ENCODE measurements at places on chromosomes 11 and 22. TPM values are rescaled to one million over a fixed set of nuclear protein-coding genes. Genes with fewer than 3 reads are reported as not detected.
A peak's percentile ranks its signal among the peaks of the same experiment; 100 is the strongest.

The KCNQ1OT1 gene
- total RNA-seq, result 3.8 TPM

The YAP1 gene
- total RNA-seq, result 44.6 TPM

The ABCG4 gene
- total RNA-seq, result 12.3 TPM

The TMA7B gene
- not detected for total RNA-seq

The OR52N4 gene
- total RNA-seq, result not detected

The NF2 gene
- total RNA-seq, result 71.7 TPM

The IGF2 gene
- total RNA-seq, result 9.1 TPM

The UBQLN3 gene
- 0.65 TPM for total RNA-seq

The MAML2 gene
- total RNA-seq, result 10.1 TPM

The ADM2 gene
- not detected for total RNA-seq

DNA sequence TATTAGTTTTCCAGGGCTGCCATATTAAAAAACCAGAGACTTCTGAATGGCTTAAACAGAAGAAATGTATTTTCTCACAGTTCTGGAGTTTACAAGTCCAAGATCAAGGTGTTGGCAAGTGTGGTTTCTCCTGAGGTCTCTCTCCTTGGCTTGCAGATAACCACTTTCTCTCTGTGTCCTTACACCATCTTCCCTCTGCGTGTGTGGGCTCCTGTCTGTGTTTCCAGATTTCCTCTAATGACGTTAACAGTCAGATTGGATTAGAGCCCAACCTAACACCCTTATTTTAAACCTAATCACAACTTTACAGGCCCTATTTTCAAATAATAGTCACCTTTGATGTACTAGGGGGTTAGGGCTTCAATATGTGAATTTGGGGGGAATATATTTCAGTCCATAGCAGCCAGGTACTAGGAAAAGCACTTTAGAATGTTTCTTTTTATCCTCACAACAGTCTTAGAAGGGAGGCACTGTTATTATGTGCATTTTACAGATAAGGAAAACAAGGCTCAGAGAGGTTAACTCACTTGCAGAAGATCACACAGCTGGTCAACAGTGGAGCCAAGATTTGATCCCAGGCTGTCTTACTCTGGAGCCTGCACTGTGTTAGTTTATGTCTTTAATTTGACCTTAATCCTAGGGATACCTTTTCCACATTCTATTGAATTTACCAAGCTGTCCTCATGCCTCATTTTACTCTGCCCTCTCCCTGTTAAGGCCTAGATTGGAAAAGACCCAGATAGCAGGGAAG, 116.4 kb upstream of the CRYBB3 start:
- DNase-seq, result no peak

DNA sequence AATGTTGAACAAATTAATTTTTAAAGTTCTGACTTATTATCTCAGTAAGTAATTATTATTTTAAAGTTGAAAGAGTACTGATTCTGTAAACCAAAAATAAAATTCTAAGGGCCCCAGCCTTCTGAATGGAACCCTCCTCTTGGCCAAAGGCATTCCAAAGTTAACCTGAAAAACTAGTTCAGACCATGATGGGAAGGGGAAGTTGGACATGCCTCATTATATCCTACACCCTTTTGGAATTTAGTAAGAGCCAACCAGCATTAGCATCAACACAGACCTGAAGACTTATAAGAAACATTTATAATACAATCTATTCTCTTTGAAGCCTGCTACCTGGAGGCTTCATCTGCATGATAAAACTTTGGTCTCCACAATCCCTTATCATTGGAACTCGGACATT, 18.9 kb downstream of the LGR4 start:
- no peak for DNase-seq

DNA sequence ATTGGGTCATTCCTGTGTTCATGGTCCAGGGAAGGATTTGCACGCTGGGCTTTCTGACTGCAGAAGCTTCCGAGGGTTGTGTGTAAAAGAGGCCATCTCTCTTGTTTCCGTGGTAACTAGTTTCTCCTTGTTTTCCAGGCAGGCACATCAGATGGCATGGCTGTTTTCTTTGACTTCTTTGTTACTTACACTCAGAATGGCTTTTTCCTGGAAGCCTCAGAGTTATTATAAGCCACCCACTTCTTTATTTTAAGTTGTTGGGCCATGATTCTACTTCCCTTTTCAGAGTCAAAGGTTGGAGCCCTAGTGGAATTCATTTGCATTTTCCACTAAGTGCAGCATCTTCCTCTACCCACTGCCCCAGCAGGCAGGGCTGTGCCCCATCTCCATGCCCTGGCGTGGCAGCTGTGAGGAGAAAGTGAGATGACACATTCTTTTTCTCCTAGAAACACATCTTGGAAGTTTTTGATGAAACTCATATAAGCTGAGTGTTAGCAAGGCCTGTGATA, 94.9 kb downstream of the PRR5L start:
- no peak for DNase-seq

DNA sequence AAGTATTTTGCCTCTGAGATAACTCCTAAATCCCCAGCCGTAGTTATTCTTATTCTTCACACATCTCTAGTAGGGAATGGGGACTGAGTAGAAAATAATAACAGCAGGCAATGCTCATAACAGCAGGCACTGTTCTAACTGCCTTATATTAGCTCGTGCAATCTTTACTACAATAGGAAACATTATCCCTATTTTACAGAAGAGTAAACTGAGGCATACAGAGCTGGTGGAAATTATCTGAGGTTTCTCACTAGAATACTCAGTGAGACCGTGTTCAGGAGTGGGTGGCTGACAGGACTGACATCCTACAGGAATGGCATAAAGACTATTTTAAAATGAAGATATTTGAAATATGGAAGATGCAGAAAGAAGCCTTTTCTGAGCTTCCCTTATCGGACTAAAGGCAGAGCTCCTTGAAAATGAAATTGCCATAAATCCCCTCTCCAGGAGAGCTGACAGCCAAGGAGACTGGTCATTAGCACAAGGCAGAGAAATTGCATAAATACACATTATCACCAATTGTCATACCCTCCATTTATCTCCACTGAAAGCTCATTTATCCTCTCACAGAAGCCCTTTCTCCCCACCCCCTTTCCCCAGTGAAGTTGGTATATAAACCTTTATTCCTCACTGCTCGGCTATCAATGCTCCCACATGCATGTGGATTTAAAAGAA, 93.9 kb downstream of the RASSF10 start:
- DNase-seq, result no peak

DNA sequence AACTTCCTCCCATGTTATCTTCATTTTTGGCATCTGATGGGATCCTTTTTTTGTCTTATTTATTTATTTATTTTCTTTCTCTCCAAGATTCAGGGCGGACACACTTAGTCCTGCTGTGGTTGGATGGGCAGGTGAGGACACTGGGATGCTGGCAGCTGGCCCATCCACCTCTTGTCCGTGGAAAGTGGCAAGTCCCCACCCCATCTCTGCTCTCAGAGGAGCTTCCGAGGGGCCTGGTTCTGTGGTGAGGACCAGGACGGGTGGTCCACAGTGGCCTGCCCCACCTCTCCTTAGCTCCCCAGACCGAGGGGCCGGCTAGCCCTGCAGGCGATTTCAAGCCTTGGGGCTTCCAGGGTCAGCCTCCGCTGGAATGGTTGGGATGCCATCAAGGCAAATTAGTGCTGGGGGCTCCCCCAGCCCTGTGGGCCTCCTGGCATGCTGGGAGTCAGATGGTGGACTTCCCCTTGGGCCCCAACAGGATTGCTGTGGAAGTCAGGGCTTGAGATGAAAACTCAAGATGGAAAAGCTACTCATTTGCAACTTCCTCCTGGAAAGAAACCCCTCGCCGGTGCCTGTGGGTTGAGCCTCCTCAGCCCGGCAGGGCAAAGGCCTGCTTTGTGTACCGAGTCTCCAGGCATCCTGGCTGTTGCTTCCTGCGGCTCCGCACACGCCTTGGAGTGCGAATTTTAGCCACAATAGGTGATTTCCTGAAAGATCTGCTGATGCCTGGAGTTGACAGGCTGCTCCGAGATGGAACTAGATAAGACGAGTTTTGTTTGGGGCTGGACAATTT, 31.2 kb upstream of the LINC01488 start:
- no peak for DNase-seq

DNA sequence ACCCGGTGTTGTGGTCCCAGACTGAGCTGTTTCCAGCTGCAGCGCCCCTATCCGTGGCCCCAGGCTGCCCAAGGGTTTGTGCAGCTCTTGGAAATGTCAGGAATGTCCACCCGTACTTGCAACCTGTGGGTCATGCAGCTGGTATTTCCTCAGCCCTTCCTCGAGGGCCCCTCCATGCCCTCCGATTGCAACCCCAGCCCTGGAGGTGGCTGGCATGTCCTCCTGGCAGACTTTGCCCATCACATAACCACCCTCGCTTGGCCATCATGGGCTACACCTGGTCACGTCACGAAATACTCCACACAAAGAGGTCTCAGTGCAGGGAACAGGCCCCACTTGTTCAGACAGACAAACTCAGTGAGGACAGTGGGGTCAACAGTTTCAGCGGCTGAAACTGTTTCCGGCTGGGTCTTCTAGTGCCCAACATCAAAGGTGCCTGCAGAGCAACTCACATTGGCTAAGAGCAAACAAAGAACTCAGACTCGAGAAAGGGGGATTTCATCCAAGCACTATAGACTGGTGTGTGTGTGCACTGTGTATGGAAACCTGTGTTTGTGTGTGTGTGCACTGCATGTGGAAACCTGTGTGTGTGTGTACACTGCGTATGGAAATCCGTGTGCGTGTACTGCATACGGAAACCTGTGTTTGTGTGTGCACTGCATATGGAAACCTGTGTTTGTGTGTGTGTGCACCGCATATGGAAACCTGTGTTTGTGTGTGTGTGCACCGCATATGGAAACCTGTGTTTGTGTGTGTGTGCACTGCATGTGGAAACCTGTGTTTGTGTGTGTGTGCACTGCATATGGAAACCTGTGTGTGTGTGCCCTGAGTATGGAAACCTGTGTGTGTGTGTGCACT, 72.8 kb upstream of the CCND1 start:
- DNase-seq, result no peak

DNA sequence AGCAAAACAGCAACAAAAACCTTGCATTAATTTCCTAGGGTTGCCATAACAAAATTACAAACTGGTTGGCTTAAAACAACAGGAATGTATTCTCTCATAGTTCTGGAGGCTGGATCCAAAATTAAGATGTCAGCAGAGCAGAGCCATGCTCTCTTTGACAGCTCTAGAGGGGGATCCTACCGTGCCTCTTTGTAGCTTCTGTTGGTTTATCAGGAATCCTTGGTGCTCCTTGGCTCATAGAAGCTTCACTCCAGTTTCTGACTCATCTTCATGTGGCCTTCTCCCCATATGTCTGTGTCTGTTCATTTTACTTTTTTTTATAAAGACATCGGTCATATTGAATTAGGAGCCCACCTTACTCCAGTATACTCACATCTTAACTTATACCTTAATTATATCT, 90.5 kb upstream of the POU2AF2 start:
- no peak for DNase-seq

DNA sequence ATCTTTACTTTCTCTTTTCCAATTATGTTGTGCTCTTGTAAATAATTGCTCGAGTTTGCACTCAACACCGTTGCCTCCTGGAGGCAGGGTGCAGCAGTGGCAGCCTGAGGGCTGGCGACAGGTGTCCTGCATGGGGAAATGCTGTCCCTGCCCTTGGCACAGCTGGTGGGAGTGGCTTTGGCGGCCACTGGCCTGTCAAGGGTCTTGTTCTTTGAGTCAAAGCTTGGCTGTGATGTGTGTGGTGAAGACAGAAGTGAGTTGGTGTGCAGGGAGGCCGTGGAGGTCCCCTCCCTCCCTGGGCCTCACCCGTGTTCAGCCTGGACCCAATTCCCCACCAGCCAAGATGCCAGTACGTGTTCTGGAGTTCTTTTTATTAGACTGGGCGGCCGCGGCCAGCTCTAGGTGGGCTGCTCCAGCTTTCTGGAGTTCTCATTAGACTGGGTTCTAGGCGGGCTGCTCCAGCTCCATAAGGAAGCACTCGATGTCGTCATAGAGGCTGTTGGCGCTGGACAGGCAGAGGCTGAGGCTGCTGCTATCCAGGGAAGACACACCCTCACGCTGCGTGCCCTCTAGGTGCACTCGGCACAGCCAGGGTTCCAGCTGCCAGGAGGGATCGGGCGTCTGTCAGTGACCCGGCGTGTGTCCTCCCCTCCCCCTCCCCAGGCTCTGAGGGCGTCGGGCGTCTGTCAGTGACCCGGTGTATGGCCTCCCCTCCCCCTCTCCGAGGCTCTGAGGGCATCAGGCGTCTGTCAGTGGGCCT, 3.4 kb downstream of the IRF7 start:
- no peak for DNase-seq

DNA sequence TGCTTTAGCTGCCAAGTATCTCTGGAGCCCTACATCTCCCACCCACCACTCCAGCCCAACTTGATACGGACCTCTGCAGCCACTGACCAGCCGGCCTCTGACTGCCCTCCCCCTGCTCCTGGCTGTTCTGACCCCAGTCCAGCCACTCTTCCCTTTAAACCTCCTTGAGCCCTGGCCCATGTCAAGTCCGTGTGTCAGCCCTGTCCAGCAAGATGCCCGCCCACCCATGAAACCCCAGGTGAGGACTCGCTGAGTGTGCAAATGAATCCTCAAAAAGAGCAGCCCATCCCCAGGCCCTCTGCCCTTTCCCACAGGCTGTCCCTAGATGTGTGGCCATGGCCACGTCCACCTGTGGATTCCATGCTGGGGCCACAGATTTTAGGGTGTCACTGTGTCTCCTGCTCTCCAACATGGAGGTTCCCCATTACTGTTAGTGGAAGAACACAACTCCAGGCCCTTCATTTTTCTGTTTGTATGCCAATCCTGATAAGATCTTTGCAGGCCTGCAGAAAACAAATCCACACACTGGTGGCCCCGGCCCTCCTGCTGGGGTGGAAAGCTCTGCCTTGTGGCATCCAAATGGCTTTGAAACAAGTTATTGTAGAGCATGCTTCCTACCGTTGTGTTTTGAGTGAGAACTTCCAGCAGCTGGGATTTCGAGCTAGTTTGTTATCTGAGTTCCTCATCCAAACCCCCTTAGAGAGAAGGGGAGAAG, 22.7 kb upstream of the ADORA2A start:
- no peak for DNase-seq

GRCh38 chr11:68974421-68975194, 6.2 kb downstream of the MRGPRD start:
- peak; percentile 9 for DNase-seq

DNA sequence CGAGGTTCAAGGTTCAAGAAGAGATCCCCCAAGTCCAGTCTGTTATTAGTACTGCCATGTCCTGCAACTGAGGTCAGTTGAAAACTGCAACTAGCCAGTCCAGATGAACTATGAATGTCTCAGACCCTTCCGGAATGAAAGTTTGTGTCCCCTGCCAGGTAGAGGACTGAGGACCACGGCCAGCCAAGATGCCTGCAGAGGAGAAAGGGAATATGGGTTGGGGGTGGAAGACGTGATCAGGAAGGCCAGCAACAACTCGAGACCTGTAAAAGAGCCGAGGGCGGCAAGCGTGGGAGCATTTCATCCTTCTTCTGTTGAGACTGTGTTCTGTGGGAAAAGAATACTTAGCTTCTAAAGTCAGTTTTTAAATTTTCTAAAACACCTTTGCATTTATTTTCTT, 572.4 kb upstream of the B3GAT1 start:
- DNase-seq, result no peak

GRCh38 chr22:39013942-39014722, at the start of gene APOBEC3C:
Gene APOBEC3C, plus strand, starts transcription at chr22:39014257. Its CDS starts 106 bp downstream, at chr22:39014363.
- no peak for DNase-seq

DNA sequence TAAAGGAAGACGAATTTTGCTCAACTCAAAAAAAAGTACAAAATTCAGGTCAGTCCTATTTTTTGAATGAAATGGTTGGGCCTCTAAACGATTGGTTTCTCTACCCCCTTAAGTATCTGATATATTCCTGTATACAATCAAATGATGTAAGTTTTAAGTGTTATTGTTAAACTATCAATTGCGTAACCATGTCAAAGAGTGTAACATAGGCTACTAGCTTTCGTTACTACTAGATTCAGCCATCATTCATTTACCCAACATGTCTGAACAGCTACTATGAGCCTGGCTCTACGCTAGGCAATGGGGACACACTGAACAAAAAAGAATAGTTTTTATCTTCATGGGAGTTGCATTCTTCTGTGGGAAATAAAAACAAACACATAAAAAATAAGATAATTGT, 3.3 kb downstream of the RAB6A start:
- no peak for DNase-seq

All from dorsolateral prefrontal cortex (tissue), 122 donors.